Activated T-cell treated with anti-CD3 and anti-CD28 coated beads for 48 hours (primary cell): ENCODE measurements at places on chromosomes 12 and 14.

GRCh38 chr12:62785941-62786559 is 148.9 kb downstream of the PPM1H start:
- DNase-seq, result no peak

GRCh38 chr14:104700747-104701217 is 11.4 kb downstream of the INF2 start:
- DNase-seq, result no peak

DNA sequence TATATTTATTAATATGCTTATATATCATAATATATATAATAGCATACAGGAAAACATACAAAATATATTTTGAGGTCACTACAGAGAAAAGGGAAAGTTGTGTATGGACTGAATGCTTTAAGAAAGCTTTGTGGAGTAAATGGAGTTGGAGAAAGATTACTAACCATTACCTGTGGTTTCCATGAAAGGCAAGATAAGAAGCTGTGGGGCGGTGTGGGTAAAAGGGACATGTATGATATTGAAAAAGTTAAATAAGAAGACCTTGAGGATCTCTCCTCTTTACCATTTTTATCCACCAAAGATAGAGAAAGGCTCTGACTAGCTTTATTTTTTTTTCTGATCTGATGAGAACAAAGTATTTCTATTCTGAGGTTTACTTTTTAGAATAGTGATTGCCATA is 404.4 kb downstream of the TRHDE start:
- DNase-seq, result no peak

GRCh38 chr12:4824380-4824779 is 85.3 kb upstream of the KCNA1 start:
- DNase-seq, result no peak

- no peak for DNase-seq
These were observed 3.0 kb upstream of the CORO1C start for GRCh38 chr12:108734200-108734906.

DNA sequence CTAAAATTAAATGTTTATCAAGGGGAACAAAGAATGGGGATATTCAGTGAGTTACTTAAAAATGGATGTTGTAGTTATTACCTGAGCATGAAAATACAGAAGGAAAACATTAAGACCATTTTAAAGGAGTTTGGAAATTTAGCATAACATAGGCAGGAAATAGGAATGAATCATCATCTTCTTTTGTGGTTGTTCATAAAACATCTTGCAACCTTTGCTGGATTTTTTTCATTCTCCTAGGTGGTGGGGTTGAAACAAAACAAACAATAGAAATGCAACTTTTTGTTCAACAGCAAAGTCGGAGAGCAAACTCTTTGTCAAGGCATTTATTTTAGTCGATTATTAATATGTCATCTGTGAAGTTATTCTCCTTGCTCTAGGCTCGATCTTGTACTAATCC is 275.1 kb downstream of the IPO8 start:
- no peak for DNase-seq

GRCh38 chr14:71566276-71566675 is 366.0 kb upstream of the RGS6 start:
- DNase-seq, result no peak

DNA sequence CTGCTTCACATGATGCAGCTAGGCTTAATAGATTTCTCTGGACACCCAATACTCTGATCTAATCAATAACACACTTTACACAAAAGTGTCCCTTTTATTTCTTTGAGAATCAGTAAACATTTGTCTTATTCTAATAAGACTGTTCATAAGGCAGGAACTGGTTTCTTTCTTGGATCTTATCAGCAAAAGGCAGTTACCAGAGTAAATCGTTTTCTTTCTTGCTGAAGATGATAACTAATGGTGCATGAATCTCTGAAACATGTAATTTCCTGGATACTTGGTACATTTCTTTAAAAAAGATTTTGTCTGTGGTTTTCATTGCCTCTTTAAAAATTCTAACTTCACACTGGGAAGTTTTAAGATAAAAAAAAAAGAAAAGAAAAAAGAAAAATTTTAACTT is 39.6 kb downstream of the WIF1 start:
- DNase-seq, result no peak

DNA sequence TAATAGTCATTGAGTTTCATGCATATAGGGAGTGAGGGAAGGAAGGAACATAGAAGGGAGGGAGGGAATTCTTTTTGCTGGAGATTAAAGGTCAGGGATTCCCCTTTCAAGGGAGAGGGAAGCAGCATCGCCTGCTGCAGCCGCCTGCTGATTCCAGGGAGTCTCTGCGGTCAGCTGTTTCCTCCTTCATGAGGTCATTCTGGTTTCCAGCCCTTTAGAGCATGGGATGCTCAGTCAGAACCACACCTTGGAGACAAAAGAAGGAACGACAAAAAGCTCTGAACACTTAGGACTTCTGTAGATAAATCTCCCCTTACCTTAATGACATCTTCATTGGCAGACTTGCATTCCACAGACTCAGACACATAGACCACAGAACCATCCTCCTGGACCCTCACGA is 923.0 kb upstream of the TMEM132C start:
- DNase-seq, result no peak

DNA sequence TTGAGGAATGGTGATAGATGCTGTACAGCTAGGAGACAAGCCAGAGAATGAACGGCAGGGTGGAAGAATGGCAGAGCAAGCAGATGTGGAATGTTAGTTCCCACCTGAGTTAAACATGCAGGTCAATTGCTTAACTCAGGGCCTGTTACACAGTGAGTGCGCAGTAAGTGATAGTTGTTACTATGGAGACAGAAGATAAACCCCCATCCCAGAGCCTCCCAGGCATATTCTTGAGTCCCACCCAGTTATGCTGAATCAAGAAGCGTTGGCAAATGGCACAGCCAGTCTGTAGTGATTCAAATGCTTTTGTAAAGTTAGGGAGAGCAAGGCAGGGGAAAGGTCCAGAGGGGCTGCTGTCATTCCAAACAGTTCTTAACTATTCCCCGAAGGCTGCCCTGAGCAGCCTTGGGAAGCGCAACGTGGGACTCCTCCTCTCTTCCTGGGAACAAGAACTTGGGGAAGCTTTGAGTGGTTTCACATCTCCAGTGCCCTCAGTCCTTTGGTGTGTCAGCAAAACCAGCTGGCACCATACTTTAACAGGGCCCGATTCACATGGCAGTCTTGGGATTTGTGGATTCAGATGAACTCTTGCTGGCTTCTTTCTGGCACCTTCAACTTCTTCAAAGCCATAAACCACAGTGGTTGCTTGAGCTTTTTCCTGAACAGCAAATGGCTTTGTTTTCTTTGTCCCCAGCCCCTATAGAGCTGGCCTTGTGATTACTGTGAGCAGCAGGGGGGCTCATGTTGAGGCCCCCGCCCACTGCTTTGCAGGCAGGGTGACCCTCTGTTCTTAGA is 66.4 kb downstream of the PPM1A start:
- no peak for DNase-seq

DNA sequence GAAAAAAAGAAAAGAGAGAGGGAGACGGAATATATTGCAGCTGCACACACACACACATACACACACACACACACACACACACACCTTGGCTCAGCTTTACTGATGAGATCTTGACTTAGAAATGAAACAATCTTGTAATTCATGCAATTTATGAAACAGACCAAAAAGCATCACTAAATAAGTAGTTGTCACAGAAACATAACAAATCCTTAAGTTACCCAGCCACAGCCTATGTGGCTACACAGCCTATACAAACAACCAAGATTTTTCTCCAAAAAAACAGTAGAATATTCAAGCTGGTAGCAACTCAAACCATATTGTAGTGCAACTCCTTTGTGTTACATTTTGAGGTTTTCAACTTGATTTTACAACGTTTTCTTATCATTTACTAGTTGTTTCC is 37.9 kb upstream of the GNG2 start:
- DNase-seq, result no peak

DNA sequence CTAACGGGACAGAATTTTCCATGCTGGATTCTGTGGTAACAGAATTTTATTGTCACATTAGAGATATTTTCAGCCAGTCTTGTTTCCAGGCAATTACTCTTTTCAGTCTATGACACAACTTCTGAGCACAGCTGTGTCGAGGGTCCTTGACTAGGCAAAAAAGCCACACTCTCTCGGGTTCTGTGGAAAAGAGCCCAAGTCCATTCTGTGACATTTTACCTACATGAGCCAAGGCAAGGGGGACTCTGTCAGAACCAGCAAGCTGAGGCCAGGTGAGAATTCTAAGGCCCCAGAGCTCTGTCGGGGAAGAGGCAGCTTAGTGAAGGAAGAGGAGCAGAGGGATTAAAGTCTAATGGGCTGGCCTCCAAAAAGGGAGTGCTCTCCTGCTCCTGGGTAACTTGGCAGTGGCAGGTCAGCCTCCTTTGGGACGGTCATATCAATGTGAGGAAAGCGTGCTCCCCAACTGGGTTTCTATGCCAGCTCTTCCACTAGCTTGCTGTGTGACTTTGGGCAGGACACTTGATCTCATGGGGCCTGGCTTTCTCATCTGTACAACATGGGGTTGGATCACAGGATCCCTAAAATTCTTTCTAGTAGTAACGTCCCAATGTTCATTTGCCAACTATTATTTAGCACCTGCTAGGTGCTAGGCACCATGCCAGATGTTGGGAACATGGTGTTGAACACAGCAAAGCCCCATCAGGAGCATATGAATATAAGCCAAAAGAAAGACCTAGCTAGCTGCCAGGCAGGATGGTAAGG is 16.0 kb upstream of the RIC8B start:
- no peak for DNase-seq

DNA sequence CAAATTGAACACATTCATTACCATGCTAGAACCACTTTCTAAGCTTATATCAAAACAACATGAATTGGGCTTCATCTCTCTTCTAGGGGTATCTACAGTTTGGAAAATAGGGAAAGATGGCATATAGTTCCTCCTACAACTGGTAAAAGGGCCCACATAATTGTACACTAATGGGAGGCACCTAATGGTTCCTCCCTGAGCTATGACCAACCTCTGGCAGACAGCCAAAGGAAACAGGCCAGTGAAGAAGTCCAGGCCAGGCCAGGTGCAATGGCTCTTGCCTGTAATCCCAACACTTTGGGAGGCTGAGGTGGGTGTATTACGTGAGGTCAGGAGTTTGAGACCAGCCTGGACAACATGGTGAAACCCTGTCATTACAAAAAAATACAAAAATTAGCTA is 23.2 kb upstream of the APOF start:
- no peak for DNase-seq

- no peak for DNase-seq
These were observed 31.9 kb downstream of the GUCY2C start for GRCh38 chr12:14664434-14665023.

DNA sequence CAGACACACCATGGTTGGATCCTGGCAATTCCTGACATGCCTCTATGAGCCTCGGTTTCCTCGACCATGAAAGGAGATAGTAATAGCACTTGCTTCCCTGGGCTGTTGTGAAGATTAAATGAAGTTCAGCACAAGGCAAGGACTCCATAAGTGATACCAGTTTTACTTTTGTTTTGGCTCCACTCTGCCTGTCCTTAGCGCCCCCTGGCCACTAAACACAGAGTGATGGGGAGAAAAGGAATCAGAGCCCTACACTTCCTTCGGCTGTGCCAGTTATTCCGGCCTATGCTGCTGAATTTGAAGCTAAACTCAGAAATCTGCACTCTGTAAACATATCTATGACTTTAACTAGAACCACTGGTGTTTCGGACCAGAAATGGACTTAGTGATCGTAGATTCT is 173.8 kb downstream of the C12orf75 start:
- DNase-seq, result no peak

DNA sequence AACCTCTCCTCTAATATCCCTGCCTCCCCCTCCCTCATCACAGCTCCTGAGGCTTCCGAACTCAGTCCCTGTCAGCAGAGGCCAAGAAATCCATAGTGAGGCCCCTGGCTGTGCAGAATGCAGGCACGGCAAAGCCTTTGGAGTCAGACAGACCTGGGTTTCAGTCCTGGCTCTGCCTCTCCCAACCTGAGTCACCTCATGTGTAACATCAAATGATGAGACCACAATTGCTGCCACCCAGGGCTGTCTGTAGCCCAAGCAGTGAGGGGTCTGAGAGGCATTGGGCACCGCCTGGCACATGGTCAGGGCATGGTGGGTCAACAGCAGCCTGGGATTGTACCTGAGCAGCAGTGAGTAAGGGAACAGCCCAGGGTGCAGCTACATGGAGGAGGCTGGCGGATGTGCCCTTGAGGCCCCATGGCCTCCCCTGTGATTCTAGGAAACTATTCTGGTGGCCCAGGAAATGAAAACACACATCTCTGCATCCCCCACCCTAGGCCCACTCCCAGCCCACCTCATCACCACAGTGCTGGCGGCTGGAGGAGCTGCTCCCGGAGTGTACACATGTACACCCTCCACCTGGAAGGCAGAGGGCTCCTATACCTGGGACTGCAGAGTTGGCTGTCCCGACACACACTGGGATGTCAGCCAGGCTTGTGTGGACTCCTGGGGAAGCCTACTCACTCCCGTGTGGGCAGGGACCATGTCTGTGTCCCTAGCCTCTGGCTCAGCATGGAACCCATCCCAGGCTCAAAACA is 7.7 kb downstream of the ANKRD33 start:
- DNase-seq, result no peak

DNA sequence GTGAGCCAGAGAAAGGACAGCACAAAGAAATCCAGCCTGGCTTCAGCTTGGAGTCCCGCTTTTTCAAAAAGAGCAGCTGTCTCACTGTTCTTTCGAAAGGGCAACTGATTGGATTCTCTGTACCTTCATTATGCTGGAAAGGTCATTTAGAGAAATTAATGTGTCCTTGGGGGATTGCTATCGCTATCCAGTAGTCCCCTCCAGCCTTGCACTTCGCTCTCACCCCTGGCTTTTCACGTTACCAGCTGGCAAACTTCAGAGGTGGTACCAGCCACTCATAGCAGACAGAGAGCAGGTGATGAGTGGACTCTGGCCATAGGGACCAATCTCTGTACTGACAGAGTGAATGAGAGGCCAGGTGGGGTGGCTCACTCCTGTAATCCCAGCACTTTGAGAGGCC is 11.8 kb upstream of the NUAK1 start:
- no peak for DNase-seq

GRCh38 chr14:65206078-65206447 is 103.7 kb upstream of the MAX start:
- no peak for DNase-seq

DNA sequence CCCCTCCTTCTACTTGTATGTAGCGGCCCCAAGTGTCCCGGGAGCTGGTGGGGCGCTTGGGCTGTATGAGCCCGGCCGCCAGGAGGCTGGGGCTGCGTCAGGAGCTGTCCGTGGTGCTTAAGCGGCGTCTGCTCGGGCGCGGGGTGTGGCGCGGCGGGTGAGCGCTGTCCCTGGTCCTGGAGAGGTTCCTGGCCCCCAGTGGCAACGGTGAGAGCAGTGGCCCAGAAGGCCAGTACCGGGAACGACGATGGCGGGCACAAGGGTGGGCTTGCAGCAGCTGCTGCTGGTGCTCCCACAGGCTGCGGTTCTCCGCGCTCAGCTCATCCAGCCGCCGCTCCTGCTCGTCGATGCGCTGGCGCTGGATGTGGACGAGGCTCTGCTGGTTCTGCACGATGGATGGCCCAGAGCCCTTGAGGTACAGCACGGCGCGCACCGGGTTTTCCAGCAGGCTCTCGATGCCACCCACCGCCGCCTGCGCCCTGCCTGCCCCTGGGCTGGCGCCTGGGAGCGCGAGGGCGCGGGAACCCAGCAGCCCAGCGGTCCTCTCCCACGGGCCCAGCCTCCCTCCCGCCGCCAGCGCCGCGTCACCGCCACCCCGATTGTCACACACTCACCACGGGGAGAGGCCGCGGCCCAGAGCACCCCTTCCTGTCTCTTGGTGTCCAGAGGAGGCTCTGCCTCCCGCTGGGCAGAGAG is 41.9 kb upstream of the FKBP4 start:
- peak; percentile 71 for DNase-seq
